ENCODE measurements at places on chromosomes 7 and 10.

DNA sequence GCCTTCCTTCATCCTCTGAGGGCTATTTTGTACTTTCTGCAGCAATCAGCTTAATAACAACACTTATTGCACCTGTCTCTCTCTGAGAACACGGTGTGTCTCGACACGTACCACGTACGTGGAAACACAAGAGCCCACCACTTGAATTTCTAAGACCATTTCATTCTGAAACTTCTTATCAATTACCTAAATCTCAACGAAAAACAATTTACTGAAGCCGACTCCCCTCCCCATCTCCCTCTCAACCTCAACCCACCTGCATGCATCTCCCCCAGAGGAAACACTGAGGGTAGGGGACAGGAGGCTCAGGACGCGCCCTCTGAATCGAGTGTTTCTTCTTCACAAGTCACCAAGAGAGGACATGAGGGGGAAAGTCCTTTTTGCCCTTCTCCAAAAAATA lies 278.6 kb downstream of the USP6NL start:
- no peak for DNase-seq

- peak; percentile 71 for DNase-seq
Observed at GRCh38 chr10:51397695-51398094, 301.7 kb downstream of the CSTF2T start.

DNA sequence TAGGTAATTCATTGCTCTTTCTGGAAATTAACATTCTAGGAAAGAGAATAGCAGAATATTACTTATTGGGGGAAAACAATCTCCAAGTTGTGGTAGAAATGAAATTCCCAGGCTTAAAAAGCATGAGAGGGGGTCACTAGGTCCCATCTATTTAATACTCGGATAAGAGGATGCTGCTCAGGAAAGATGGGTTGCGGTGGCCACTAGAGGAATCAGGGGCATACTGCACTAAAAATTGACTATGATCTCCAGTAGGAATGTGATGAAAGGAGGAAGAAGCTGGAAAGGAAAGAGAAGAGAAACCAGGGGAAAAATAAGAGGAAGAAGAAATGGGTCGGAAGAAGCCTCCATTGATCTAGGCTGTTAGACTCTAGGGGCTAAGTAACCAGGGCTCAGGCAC lies 192.8 kb downstream of the GPAM start:
- no peak for DNase-seq

GRCh38 chr10:77638321-77639101 lies 903 bp upstream of the KCNMA1 start:
- peak; percentile 61 for DNase-seq

- peak; percentile 83 for DNase-seq
Observed at GRCh38 chr10:14062528-14063260, 268.0 kb downstream of the FRMD4A start.

DNA sequence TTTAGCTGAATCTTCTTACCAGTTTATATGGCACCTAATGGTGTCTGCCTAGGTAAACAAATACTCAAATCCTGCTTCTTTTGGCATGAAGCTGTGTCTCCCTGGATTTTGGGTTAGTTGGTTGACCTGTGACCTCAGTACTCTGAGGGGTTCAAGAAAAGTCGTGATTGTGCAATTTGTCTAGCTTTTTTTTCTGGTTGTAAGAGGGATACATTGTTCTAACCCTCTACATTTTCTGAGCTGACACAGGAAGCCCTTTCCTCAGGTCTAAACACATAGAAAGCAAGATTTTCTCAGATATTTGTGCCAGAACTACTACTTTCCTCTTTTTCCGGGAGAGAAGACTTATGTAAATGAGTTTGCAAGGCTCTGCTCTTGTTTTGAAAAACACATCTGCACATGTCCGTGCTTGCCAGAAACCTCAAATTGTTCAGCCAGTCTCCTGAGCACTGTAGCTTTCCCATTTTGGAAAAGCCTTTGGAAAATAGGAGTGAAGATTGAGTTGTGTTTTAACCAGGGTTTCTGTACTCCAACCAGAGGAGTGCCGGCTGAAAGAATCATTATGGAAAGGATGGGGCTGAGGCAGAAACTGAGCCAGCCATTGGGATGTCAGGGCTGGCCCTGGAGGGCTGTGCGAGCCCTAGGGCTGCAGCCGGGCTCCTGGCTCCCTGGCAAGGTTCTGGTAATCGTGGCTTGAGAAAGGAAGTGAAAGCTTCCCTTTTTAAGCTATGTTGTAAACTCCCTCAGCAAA lies 31.3 kb upstream of the CXCL12 start:
- DNase-seq, result peak; percentile 55

GRCh38 chr10:45495438-45496152 lies 121.6 kb downstream of the ALOX5 start:
- no peak for DNase-seq

Measured in AG10803 (cell line).